Inflammatory macrophage (primary cell): ENCODE measurements at places on chromosomes 3 and 15.

GRCh38 chr3:123805504-123805903 is 78.6 kb downstream of the MYLK start:
- no peak for DNase-seq

GRCh38 chr3:177968891-177969290 is 567.3 kb upstream of the KCNMB2 start:
- no peak for DNase-seq

DNA sequence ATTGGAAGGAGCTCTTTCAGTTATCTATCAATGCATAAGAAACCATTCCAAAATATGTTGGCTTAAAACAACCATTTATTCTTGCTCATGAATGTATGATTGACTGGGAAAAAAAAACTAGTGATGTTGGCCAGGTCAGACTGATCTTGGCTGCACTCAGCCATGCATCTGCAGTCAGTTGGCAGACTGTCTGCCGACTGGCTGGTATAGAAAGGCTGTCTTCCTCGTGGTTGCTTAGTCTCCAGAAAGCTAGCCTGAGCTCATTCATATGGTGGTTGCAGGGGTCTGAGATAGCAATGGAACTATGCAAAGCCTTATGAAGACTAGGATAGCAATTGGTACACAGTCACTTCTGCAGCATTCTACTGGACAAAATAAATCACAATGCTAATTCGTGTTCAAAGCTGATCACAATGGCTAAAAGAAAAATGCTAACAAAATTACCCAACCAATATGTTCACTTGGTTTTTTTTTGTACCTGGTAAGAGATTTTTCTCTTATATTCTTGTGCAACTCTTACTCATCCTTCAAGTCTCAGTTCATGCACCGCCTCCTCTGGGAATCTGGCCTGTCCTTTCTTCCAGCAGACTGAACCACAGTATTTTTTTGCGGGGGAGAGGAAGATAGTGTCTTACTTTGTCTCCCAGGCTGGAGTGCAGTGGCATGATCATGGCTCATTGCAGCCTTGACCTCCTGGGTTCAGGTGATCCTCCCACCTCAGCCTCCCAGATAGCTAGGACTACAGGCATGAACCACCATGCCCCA is 126.8 kb downstream of the KCNAB1 start:
- no peak for DNase-seq

DNA sequence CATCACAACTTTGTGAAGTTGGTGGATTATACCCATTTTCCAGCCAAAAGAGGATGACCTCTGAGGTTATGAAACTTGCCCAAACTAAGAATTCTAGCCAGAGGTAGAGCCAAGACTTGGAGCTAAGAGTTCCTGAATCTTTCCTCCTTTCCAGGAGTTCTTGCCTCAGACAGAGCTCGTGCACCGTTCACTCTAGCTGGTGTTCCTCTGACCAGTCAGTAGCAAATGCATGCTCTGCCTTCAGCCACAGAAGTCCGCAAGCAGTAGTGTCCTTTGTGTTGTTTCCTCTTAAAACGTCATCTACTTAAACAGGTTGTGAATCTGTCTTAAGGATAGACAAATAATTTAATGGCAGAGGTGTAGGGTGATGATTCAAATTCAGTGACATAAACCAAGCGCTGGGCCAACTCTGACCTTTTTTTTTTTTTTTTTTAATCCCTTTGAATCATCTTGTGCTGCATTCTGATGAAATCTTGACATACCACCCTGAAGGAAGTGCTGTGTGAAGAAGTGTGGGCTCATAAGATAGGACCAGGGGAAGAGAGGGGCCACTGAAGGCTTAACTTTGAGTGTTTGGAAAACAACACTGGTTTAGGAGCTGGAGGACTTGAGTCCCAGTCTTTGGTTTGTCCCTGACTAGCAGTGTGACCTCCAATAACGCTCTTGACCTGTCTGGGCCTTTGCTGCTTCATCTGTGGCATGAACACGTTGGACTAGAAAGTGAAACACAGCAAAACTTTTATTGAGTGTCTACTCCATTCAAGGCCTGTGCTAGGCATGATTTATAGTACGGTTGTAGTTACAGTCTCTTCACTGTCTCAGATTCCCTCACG is 53.4 kb downstream of the ITPR1 start:
- DNase-seq = no peak

DNA sequence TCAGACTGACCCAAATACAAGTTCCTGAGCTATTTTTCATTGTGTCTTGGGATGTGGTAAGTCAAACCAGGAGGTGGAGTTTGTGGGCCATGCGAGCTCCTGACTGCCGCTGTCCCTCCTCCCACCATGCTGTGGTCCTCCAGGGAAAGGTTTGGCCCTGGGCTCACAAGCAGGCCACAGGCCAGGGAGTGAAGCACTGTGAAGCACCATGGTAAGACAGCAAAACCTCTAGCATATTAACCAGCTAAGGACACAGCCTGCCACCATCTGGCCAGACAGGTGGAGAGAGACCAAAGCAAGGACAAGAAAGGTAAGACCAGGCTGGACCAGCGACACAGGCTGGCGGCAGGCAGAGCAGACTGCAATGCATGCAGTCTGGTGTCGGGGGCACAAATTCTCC is 15.3 kb downstream of the RAB43 start:
- no peak for DNase-seq

- no peak for DNase-seq
These were observed 2.5 kb upstream of the CNTN4 start for GRCh38 chr3:2096216-2096615.

DNA sequence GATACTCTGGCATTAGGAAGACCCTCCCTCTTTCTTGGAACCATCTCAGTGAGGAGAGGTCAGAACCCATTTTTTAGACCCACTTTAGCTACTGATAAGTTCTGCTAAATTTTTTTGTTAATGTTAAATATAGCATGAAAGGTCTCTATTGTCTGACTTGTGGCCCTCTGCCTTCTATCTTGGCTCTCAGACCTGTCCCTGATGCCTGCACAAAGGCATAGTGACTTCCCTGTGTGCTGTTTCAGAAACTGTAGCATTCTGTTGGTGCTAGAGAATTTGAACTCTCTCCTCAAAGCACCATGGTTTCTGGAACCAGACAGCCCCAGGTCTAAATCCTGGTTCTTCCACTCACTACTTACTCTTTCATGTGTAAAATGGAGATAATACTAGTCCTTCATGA is 15.4 kb downstream of the MAPKBP1 start:
- DNase-seq = no peak

DNA sequence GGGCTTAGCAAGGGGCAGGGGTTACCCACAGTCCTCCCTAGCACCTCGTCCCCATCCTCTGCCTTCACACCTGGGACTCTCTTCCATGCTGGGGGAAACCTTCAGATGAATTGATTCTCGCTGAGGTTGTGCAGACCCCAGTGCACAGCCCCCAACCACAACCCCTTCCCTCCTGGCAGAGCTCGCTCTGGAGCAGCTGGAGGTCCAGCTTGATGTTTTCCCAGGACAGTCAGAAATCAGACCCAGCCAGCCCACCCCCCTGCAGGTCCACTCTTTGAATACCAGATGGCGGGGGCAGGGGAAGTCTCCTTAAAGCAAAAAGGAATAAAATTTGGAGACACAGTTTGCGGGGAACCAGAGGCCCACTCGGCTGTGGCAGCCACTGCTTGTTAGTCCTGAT is 234.4 kb downstream of the XXYLT1 start:
- DNase-seq = no peak

DNA sequence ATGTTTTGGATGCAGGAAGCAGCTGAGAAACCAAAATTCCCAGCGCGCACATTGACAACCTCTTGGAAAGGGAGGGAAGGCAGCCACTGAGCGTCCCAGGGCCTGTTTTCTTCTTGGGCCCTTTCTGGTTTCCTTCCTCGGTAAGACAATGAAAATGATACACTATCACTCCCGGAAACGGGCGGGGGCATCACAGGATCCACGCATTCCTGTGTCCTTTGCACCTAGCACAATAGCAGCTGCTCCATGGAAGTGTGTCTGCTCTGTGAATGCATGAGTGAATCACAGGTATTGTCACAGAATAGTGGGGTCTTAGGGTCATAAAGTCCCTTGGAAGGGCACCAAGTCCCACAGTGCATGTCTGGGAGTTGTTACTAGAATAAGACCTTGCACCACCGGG is 6.3 kb upstream of the ITPKA start:
- DNase-seq = no peak

DNA sequence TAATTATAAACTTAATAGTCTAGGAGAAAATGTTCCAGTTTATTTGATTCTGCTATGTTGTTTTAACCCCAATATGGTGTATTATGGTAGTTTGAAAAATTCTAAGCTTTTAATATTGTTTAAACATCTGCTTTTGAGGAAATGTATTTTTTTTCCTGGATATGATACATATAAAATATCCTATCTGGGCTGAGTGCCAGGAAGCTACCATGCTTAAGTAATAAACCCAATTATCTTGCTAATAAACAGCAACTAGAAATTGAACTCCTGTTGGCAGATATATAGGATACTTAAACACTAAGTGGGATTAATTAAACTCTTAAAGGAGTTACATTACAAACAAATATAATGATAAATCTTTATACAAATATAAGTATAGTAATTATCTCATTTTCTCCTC is 293.7 kb upstream of the GRM7 start:
- DNase-seq = no peak

- no peak for DNase-seq
These were observed 82.6 kb upstream of the PPIB start for GRCh38 chr15:64245405-64245804.

DNA sequence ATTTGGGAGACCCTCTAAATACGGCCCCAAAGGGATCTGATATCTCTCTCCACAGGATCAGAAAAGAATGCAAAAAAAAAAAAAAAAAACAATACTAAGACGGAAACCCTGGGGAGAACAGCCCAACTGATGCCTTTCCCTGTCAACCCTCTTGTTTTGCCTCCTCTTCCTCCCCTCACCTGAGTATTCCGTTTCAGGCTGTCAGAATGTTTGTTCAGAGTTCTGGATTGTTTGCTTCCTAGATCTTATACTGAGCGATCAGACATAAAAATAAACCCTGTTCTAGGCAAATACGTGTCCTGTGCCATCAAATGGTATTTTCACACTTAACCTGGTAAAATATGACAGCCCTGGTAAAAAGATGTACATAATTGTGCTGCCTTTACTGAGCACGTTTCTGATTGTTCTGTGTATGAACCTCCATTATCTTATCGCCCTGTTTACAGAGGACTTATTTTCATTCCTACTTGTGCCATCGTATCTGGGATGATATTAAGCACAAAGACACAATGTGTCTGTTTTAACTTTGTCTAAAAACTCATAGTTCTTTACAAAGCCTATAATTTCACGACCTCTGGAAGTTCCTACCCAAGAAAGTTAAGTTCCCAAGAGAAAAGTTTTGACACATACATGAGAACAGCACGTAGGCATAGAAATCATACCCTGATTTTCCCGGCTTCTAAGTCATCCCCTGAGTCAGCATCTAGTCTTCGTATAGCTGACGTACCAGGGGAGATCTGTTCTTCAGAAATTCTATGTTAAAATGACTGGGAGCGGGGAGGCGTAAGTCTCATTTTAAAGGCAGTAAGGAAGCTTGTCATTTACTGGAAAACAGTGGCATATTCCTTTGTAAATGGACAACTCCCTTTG is 856 bp downstream of the ZBTB38 start:
- DNase-seq = no peak

- no peak for DNase-seq
These were observed 33.5 kb downstream of the NEDD4 start for GRCh38 chr15:55959744-55960447.

- DNase-seq = no peak
These were observed 608 bp upstream of the SLC6A6 start for GRCh38 chr3:14401692-14402303.

GRCh38 chr15:60647246-60647645 is 168.3 kb upstream of the ICE2 start:
- DNase-seq = no peak

GRCh38 chr3:129610276-129610675 is 3.8 kb upstream of the PLXND1 start:
- DNase-seq = no peak

DNA sequence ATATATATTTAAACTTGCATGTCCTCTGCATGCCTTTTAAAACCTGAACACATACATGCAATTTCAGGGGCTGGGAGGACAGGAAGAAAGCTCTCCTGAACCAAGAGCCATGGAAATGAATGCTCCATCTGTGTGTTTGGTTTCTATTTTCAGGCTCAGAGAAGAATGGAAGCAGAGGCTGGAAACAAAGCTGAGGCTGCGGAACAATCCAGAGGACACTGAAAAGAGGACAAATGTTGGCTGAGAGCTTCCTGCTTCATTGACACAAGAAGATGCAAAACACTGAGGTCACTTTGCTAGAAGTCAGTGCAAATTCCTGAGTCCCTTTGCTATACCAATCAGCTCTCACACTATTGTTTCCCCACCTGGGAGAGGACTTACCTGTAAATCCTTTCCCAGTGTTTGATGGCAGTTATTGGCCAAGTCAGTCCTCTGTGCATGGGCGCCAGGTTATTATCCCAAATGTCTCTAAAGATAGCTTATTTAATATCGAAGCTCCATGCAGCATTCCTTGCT is 12.7 kb downstream of the FAM240A start:
- no peak for DNase-seq

GRCh38 chr3:15952543-15953175 is 154.9 kb upstream of the ANKRD28 start:
- no peak for DNase-seq

- no peak for DNase-seq
These were observed 15.2 kb upstream of the GLCE start for GRCh38 chr15:69145149-69145693.

DNA sequence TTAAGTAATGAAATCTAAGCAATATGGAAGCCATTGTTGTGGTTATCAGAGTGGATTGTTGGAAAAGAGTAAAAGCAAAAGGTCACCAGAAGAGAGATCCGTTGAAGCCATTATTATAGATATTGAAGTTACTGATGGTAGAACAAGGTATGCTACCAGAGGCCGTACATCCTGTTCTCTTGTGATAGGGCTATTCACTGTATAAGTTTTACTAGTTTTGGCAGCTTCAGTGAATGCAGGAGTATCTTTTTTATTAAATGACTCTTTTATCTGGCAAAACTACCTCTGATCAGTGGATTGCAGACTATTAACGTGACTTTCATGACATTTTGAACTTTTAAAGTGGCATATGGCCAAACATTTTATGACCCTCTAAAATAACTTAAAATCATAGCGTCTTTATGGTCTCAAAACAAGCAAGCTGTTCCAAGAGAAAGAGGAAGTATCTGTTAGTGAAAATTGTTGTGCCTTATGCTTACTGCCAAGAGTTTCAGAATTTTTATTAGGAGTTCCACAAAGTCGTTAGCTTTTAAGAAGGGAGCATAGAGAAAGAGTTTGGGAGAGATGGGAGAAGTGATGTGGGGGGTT is 102.9 kb downstream of the LRRC49 start:
- no peak for DNase-seq

DNA sequence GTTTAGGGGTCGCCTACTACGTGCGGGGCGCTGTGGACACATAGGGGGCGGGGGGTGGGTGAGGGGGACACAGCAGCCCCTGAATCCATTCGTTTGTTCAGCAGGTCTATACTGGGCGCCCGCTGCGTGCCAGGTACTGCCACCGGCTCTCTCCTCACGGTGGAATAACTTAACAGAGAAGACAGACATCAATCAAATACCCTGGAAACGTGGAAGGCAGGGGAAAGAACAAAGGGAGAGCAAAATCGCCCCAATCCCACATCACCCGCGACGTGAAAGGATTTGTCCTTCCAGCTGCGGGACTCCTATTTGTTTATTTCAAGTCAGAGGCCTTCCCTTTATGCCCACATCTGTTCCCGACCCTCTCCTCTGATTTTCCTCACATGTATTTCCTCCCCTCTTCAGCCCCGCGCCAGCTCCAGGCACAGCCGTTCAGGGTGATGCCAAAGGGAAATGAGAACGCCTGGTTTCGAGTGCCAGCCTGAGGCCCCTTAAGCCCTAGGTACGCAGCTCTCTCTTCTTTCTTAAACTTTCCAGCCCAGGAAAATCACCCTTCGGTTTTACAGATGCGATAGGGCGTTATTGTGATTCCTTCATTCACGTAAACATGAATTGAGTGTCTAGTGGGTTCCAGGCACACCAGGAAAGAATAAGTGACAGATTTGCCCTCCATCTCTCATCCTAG is 726 bp upstream of the PROK2 start:
- DNase-seq = no peak
